Urinary bladder (tissue), 4 donors: ENCODE measurements at places on chromosomes 6 and 20. TPM values are rescaled to one million over a fixed set of nuclear protein-coding genes. Genes with fewer than 3 reads are reported as not detected.

DNA sequence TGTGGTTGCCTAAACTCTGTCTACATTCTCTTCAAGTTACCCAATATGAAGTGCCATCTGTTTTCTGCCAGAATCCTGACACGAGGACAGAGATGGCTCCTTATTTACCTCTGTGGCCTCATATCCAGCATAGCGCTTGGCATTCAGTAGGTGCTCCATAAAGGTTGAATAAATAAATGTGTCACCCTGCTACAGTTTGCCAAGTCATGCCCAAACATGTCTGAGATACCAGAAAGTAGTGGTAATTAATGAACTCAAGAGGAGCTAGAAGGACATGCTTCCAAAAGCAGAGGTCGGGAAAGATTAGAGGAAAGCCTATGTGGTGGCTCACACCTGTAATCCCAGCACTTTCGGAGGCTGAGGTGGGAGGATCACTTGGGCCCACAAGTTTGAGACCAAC is 30.9 kb upstream of the E2F3 start:
- DNase-seq = no peak

DNA sequence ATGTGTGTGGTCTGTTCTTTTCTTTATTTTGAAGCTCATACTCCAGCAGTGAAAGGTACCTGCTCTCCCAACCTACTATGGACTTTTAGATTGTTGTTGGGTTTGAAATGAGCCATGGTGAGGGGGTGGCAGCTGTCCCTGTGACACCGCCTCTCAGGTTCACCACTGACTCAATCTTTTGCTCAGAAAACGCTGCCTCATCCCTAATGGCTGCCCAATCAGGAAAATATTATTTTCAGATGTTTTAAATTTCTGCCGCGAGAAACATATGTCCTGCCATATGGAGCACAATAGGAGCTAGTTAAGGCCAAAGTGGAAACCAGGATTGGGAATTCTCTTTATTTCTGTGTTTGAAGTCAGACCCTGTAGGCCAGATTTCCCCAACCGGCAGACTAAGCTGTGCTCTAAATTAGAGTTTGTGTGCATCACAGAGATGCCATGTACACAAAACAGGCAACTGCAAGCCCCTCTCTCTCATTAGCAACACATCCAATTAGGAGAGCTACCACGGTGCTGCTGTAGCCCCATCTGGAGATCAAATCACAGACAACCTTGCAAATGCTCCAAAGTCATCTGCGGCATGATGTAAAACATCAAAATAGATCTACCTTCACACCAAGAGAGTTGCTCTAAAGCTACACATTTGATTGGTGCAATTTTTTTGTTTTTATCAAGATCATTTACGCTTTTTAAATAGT is 144.1 kb upstream of the BACH2 start:
- DNase-seq = no peak

GRCh38 chr20:63522091-63522868 is 1.7 kb downstream of the PPDPF start:
- DNase-seq = no peak

DNA sequence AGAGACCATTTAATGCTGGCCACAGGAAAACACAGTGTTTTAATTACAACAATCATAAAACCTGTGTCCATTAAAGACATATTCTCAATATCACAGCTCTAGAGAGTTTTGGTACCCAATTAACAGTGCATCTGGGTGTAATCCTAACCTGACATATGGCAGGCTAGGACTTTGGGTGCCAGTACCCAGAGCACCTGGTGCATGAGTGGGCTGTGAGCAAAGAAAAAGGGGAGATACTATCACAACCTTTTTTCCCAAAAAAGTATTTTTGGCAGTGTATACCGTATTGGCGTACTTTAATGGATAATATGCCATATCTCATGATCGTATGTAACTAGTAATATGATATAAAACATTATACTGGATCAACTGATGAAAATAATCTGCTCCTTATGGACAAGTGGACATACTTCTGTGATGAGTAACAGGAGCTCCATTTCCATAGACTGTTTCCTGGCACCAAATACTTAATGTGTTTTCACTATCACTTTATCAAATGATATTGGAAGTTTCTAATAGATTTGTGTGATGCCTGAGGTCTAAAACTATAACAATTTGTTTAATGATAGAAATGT is 91.7 kb downstream of the COL19A1 start:
- DNase-seq = no peak

SLC24A3 gene
- polyA plus RNA-seq = 20.5 TPM

DNA sequence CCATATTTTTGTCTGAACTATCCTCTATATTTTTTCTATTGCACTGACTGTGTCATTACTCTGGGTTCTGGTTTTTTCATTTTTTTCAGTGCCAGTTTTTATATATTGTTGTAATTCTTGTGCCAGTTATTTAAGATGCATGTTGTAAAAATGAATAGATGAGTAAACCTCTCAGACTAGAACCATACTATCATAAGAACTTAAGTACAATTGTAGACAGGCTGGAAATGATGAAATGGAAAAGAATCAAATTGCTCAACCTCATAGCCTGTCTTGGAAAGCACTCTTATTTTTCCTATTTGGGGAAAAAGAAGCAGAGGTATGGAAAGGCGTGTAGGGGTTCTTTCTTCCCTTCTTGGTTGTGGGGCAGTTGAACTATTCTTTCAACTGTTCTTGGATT is 30.2 kb downstream of the PANK2 start:
- DNase-seq = no peak

GRCh38 chr6:104753251-104753650 is 106.5 kb downstream of the HACE1 start:
- no peak for DNase-seq

GRCh38 chr6:157510323-157511188 is 129.6 kb downstream of the ZDHHC14 start:
- no peak for DNase-seq

LRRC73 gene
- 0.24 TPM for polyA plus RNA-seq

SLC35F1 gene
- polyA plus RNA-seq = 0.92 TPM

DEFB127 gene
- not detected for polyA plus RNA-seq

KHDC1L gene
- polyA plus RNA-seq = not detected

DNA sequence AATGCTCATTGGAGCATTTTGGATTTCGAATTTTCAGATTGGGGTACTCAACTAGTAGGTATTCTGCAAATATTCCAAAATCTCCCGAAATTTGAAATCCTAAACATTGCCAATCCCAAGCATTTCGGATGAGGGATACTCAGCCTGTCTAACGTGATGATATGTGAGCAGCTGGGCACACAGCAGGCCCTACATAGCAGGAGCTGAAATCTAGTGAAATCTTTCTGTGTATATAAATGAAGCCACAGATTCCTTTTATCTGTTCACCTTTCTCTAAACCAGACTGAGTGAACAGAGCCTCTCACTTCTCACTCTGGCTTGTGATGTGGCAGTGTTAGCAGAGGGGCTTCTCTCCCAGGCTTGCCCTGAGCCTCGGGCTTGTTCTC is 17.8 kb downstream of the STX16 start:
- no peak for DNase-seq

FOXS1 gene
- polyA plus RNA-seq = 1.7 TPM

- DNase-seq = no peak
Observed at GRCh38 chr20:63141531-63141930, 74.4 kb downstream of the YTHDF1 start.

PTCHD4 gene
- 0.03 TPM for polyA plus RNA-seq

ZC2HC1B gene
- not detected for polyA plus RNA-seq

GRCh38 chr6:147970970-147971369 is 371.7 kb upstream of the SASH1 start:
- DNase-seq = no peak

DNA sequence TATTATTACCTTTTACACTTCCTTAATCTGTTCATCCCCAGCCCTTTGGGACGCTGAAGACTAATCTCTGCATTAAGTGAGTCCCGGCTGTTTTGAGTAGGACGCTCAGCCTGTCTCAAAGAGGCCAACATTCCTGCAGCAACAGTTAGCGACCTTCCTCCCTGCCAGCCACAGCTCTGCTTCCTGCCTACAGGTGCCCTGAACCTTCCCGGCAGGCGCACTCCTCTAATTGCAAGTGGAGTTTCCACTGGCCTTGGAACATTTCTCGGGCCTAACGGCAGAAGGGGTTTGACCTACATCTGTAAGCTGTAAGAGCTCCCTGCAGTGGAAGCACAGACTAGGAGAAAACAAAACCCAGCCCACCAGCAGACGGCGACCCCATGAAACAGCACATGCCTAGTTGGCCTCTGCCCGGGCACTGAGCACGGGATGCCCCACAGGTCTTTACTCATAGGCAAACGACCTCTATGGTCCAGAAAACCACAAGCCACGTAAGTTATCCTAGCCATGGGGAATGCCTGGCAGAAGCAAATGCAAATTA is 137.9 kb downstream of the DTNBP1 start:
- DNase-seq = no peak

GRM1 gene
- polyA plus RNA-seq = 0.01 TPM

NT5DC1 gene
- polyA plus RNA-seq = 22.5 TPM

PRICKLE4 gene
- 3.7 TPM for polyA plus RNA-seq

DNA sequence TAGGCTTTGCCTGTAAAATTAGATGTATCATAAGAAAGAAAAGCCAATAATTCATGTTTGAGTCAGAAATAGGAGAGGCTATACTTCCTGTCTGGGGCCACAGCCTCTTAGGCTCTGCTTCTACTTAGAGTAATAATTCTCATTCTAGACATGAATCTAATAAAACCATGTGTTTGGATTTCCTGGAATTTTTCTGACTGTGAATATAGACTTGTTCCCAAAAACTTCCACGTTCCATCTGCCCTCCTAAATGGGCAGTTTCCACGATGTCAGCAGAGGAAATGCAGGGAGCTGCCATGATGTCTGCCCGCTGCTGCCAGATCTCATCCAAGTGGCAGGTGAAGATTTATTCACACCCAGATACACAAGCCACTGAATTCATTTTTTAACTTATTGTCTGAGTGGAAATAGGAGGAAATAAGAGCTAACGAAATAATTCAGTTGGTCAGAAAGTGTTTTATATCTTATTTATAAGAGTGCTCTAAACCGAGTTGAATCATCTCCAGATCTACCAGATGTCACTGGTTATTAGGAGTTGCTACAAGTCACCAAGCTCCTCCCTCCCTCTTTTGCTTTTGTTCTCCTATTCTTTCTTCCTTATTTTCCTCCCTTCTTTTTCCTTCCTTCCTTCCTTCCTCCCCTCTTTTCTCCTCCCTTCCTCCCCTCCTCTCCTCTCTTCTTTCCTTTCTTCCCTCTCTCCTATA is 69.3 kb downstream of the ALDH8A1 start:
- DNase-seq = no peak

DNA sequence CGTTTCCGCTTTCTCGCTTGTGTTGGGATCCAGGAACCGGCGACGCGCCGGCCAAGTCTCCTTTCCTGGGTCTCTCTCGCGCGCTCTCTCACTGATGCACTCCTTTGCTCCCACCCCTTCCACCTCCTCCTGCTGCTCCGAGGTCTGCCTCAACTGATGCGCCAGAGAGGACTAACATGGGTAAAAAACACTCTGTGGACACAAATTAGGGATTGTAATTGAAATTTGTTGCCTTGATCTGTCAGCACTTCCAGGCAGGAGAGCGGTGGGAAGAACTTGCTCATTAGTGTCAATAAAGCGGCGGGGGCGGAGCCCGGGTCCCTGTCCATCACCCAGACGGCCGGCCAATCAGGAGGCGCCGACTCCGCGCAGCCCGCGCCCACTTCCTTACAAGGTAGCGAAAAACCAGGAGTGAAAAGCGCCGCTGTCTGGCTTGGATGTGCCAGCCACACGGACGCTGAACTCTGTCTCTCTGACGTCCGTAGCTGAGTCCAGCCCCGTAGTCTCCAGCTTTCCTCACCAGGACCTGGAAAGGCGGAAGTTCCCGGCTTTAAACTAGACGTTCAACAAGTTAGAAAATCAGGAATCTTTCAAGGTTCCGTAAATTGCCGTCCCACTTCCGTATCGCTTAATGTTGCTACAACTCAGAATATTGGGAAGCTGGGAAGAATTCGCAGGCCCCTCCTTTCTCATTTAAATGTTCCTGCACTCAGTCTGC is at the start of gene TBX18:
TSS of gene TBX18 (minus strand) at position 267 of the 718 bp plus-strand sequence. CDS start 417 bp downstream, outside the sequence.
- DNase-seq = peak; percentile 69

OPRL1 gene
- polyA plus RNA-seq = 0.67 TPM

- no peak for DNase-seq
Observed at GRCh38 chr6:18536591-18537055, 149.5 kb downstream of the RNF144B start.

GRCh38 chr6:15246666-15247499 is 1.0 kb downstream of the JARID2 start:
- DNase-seq = no peak

DNA sequence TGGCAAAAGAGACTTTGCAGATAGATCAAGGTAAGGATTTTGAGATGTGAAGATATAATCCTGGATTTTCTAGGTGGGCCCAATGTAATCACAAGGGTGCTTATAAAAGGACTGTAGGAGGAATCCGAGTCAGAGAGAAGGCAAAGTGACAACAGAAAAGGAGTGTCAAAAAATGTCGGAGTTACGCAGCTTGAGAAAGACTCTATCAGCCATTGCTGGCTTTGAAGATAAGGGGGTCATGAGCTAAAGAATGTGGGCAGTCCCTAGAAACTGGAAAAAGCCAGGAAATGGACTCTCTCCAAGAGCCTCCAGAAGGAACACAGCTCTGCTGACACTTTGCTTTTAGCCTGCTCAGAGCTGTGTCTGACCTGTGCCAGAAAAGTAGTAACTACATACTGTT is 8.7 kb upstream of the RWDD1 start:
- no peak for DNase-seq

EGFL8 gene
- polyA plus RNA-seq = 22.8 TPM

GRCh38 chr20:48178633-48179032 is 393.4 kb upstream of the SULF2 start:
- no peak for DNase-seq

GMPR gene
- polyA plus RNA-seq = 5.4 TPM

GRCh38 chr6:2852921-2853322 is 11.3 kb upstream of the SERPINB1 start:
- no peak for DNase-seq

- no peak for DNase-seq
Observed at GRCh38 chr6:133548423-133549159, 307.4 kb downstream of the EYA4 start.

SAMD5 gene
- polyA plus RNA-seq = 2.2 TPM

RAMACL gene
- polyA plus RNA-seq = 0.37 TPM

DNA sequence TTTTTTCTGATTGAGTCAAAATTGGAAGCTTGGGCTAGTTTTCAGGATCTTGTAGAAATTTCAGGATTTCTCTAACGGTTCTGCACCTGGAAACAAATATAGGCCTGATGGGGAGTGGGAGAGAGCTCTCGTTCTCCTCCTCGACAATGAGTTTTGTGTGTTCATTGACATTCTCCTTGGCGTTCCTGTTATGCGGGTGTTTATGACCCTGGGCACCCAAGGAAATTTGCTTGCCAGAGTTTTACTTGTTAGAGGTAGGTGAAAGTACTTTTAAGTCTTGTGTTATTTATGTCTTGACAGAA is 2.2 kb downstream of the ASXL1 start:
- DNase-seq = no peak
